ENCODE measurements at places on chromosomes 1 and 21. TPM values are rescaled to one million over a fixed set of nuclear protein-coding genes. Genes with fewer than 3 reads are reported as not detected.

Gene LRRC8C
- total RNA-seq: 6.7 TPM

Gene FCMR
- 753 TPM for total RNA-seq

Gene TBX15
- 0.15 TPM for total RNA-seq

Gene ADAMTS5
- total RNA-seq: not detected

Gene LORICRIN
- total RNA-seq: not detected

Gene TGFBR3
- total RNA-seq: 0.19 TPM

Gene CFHR1
- total RNA-seq: not detected

- no peaks in the 10 kb centered on the region for H3K27me3 ChIP-seq
- no peak overlapping the region for H3K27ac ChIP-seq
- peaks cover 9% of the 10 kb centered on the region for H3K4me1 ChIP-seq
- H3K36me3 ChIP-seq: no peaks in the 10 kb centered on the region
- no peak for DNase-seq
- H3K4me3 ChIP-seq: no peak overlapping the region
These were observed 10.3 kb upstream of the PTPN7 start for GRCh38 chr1:202170726-202171125.

- no peaks in the 10 kb centered on the region for H3K36me3 ChIP-seq
- no peaks in the 10 kb centered on the region for H3K27me3 ChIP-seq
- H3K27ac ChIP-seq: no peak overlapping the region
- H3K4me3 ChIP-seq: no peak overlapping the region
These were observed 6.7 kb downstream of the CENPF start for GRCh38 chr1:214609692-214610091.

DNA sequence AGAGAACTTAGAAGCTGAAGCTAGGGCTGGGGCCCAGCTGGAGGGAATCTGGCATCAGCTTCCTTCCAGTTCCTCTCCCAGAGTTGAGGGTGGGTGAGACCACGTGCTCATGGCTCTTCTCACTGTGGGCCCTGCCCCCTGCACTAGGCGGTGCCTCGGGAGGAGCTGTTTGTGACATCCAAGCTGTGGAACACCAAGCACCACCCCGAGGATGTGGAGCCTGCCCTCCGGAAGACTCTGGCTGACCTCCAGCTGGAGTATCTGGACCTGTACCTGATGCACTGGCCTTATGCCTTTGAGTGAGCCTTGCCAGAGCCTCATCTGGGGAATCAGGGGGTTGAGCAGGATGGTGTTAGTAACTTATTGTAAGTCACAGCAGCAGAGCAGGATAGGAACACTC, 16.1 kb downstream of the AKR1A1 start:
- no peak overlapping the region for H3K27ac ChIP-seq
- no peak overlapping the region for H3K4me3 ChIP-seq
- H3K36me3 ChIP-seq: peaks cover 65% of the 10 kb centered on the region
- no peak for DNase-seq
- no peaks in the 10 kb centered on the region for H3K27me3 ChIP-seq

GRCh38 chr1:182069028-182069466, 7.5 kb upstream of the ZNF648 start:
- no peaks in the 10 kb centered on the region for H3K4me1 ChIP-seq
- H3K36me3 ChIP-seq: no peaks in the 10 kb centered on the region
- H3K27me3 ChIP-seq: peaks cover 5% of the 10 kb centered on the region
- DNase-seq: no peak

DNA sequence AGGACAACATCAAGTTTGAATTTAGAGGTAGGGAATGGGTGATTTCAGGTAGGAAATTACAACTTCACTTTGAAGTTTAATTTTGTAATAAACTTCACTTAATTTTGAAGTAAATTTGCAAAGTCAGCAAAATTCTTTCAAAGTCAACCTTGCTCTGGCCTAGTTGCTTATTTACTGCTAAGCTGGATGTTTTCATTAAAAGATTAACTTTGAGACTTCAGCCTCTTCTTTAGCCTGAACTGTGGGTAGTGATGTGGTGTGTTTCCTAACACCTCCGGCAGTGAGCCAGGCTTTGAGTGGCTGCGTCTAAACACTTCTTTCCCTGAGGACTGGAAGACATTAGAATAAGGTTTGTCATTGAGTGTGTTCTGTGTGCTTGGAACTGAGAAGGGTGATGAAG, at the start of gene HAO2:
Gene HAO2 (plus strand): TSS at position 232 of the 400 bp plus-strand sequence. CDS start 12,301 bp downstream, outside the sequence.
- H3K27me3 ChIP-seq: no peaks in the 10 kb centered on the region
- no peaks in the 10 kb centered on the region for H3K36me3 ChIP-seq
- H3K4me3 ChIP-seq: no peak within 1 kb of the TSS
- no peak for DNase-seq
- no peak within 1 kb of the TSS for H3K27ac ChIP-seq

DNA sequence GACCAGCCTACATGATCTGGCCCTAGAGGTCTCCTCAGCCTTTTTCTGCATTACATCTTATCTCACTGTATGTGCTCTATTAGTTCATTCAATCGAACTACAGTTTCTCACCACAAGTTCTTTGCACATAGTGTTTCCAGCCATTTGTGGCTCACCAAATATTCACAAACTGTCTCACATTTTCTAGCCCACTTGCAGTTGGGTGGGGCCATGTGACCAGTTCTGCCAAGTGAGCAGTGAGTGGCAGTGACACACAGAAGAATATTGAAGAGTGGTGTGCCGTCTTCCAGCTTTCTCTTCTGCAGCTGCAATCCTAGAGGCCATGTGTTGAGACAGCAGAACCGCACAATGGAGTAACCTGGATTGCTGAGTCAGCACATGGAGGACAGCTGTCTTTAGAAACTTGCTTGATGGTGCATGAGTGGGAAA, 103.2 kb upstream of the ZNF644 start:
- H3K27me3 ChIP-seq: no peaks in the 10 kb centered on the region
- H3K4me1 ChIP-seq: no peaks in the 10 kb centered on the region
- H3K27ac ChIP-seq: no peak overlapping the region
- H3K36me3 ChIP-seq: no peaks in the 10 kb centered on the region
- H3K4me3 ChIP-seq: no peak overlapping the region

DNA sequence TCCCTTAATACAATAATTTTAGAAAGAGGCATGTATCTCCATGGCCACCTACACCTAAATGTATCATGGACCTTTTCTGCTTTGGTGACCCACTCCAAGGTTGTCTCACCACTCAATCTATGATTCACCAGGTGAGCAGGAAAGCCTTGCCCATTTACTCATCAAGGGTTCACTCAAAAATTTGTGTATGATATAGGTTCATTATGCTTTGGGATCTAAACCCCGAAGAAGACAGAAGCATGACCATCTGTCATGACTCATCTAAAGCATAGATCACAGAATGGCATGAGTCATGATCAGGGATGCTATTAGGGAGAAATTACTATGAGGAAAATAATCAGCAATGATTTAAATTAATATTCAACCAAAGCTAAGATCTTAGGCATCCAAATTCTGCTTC, 38.5 kb downstream of the PYHIN1 start:
- no peaks in the 10 kb centered on the region for H3K27me3 ChIP-seq
- no peaks in the 10 kb centered on the region for H3K4me1 ChIP-seq
- no peak overlapping the region for H3K27ac ChIP-seq

- DNase-seq: no peak
- no peaks in the 10 kb centered on the region for H3K4me1 ChIP-seq
- H3K27ac ChIP-seq: no peak overlapping the region
- no peak overlapping the region for H3K4me3 ChIP-seq
- no peaks in the 10 kb centered on the region for H3K27me3 ChIP-seq
These were observed 292.1 kb downstream of the SDCCAG8 start for GRCh38 chr1:243547891-243548290.

GRCh38 chr1:5349526-5349925, 642.7 kb downstream of the NPHP4 start:
- H3K27ac ChIP-seq: no peak overlapping the region
- H3K27me3 ChIP-seq: no peaks in the 10 kb centered on the region
- H3K36me3 ChIP-seq: no peaks in the 10 kb centered on the region
- H3K4me1 ChIP-seq: no peaks in the 10 kb centered on the region
- H3K4me3 ChIP-seq: no peak overlapping the region

GRCh38 chr1:214331827-214332423, 51.0 kb downstream of the SMYD2 start:
- no peak overlapping the region for H3K27ac ChIP-seq
- peaks cover 18% of the 10 kb centered on the region for H3K36me3 ChIP-seq
- H3K27me3 ChIP-seq: no peaks in the 10 kb centered on the region

GRCh38 chr1:101013776-101014175, 11.8 kb downstream of the DPH5 start:
- DNase-seq: no peak
- no peaks in the 10 kb centered on the region for H3K4me1 ChIP-seq
- peaks cover 6% of the 10 kb centered on the region for H3K36me3 ChIP-seq
- H3K4me3 ChIP-seq: no peak overlapping the region
- no peak overlapping the region for H3K27ac ChIP-seq
- no peaks in the 10 kb centered on the region for H3K27me3 ChIP-seq

DNA sequence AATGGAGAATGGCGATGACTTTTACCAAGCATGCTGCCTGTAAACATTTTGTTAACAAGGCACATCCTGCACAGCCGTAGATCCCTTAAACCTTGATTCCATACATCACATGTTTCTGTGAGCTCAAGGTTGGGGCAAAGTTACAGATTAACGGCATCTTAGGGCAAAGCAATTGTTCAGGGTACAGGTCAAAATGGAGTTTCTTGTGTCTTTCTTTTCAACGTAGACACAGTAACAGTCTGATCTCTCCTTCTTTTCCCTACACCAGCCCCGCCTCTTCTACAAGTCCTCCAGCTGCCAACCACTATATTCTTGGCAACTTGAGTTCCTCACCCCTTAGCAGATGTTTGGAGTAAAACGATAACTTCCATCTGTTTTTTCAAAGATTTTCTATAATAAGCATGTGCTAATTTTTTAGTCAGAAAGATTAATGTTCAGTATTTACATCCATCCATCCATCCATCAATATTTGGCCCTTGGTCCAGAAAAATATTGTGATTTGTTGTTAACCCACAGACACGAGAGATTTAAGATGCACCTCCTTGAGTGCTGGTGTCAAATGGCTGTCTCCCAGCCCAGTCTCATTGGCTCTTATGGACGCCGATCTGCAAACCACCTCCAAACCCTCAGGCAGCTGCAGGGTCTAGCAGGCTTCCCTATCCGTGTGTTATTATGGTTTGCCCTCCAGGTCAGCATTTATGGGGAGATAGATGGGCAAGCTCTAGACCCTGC, 3.8 kb downstream of the DNALI1 start:
- H3K36me3 ChIP-seq: peaks cover 2% of the 10 kb centered on the region
- H3K4me3 ChIP-seq: no peak overlapping the region
- H3K27ac ChIP-seq: no peak overlapping the region
- no peaks in the 10 kb centered on the region for H3K4me1 ChIP-seq
- DNase-seq: no peak

DNA sequence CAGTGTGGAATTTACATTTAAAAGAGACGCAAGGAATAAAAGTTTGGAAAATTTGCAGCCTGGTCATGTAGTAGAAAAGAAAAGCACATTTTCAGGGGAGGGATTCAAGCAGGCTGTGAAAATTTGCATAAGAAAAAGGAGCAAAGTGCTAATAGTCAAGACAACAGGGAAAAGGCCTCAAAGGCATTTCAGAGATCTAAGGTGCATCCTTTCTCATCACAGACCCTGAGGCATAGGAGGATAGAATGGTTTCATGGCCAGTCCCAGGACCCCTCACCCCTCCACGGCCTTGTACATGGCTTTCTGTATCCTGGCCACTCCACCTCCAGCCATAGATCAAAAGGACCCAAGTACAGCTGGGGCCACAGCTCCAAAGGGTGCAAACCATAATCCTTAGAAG, 380.5 kb upstream of the BRINP3 start:
- no peak overlapping the region for H3K4me3 ChIP-seq
- H3K27me3 ChIP-seq: no peaks in the 10 kb centered on the region
- no peak for DNase-seq

- H3K36me3 ChIP-seq: no peaks in the 10 kb centered on the region
- no peak overlapping the region for H3K27ac ChIP-seq
- peaks cover 4% of the 10 kb centered on the region for H3K27me3 ChIP-seq
- DNase-seq: no peak
- no peaks in the 10 kb centered on the region for H3K4me1 ChIP-seq
These were observed 787 bp downstream of the PTGFR start for GRCh38 chr1:78491451-78492071.

GRCh38 chr1:6959491-6959890, 174.2 kb downstream of the CAMTA1 start:
- no peak for DNase-seq
- H3K36me3 ChIP-seq: no peaks in the 10 kb centered on the region
- H3K27ac ChIP-seq: no peak overlapping the region
- peaks cover 20% of the 10 kb centered on the region for H3K27me3 ChIP-seq
